ENCODE measurements at places on chromosomes 5 and 9.

DNA sequence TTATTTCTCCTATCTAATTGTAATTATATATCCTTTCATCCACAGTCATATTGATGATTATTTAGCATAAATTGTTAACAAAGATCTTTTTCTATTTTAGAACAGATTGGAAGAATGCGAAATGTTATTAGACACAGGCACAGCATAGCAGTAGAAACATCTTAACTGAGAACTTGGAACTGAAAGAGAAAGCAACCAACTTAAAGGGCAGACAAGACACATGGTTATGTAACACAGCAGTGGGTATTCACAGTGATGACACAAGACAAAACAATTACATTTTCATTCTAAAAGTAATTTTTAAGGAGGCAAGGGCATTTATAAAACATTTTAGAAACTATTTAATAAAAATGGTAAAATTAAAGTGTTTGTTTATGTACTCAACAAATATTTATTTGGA, 57.7 kb upstream of the MEF2C start:
- no peak for DNase-seq

GRCh38 chr5:132269635-132270334, 12.3 kb downstream of the PDLIM4 start:
- no peak for DNase-seq

DNA sequence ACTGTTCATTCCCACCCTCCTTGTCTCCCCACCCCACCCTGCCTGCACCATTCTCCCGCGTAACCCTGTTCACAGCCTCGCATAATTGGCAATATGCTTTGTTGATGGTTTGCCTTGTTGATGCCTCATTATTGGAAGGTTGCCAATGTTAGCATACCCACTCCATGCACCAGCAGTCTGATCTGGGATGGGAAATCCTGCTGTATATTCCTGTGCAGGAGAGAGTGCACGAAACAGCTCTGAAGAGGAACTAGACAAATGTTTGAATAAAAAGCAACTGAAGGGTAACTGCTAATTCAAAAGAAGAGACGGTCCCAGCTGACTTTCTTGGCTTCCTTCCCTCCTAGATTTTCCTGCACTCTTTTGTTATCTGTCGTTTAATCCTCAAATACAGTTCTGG, 271.7 kb upstream of the TLE4 start:
- DNase-seq: no peak

GRCh38 chr5:162824360-162824759, 613.0 kb upstream of the CCNG1 start:
- DNase-seq: no peak

- DNase-seq: no peak
These were observed 56.3 kb downstream of the SLF1 start for GRCh38 chr5:94674490-94675382.

- DNase-seq: no peak
These were observed 35.4 kb downstream of the SREK1 start for GRCh38 chr5:66179297-66180051.

DNA sequence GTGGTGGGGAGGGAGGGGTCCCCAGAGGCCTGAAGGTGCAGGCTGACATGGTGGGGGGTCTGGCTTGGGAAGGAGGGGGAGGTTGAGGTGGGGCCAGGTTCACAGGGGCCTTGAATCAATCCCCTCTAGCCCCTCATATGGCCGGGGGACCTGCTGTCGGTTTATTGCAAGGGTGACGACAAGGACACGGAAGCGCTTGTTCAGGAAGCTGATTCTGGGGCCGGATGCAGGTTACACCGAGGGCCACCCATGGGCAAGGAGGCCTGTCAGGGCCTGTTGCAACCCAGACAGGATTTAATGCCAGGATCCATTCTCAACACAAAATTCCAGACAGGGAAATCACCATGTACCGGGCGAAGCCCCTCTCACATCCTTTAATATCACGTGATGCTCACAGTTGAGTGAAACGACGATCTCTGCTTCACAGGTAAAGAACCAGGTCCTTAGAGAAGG, 41.6 kb upstream of the SYNPO start:
- no peak for DNase-seq

DNA sequence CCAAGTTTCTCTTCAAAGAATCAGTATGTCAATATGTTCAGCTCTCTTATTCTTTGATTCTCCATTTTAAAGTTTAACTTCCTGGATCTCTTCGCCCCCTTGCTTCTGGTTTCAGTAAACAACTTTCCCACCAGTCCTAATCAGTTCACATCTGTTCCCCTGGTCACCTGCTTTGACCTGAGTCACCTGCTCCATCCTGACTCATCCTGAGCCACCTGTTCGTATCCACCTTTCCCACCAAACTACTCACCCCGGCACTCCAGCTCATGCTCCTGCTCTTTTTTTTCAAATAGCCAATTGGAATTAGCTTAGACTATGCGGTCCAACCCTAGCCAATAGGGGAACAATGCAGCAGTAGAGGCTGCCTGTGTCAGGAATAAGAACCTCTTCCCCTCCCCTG, 23.6 kb upstream of the CSF1R start:
- no peak for DNase-seq

DNA sequence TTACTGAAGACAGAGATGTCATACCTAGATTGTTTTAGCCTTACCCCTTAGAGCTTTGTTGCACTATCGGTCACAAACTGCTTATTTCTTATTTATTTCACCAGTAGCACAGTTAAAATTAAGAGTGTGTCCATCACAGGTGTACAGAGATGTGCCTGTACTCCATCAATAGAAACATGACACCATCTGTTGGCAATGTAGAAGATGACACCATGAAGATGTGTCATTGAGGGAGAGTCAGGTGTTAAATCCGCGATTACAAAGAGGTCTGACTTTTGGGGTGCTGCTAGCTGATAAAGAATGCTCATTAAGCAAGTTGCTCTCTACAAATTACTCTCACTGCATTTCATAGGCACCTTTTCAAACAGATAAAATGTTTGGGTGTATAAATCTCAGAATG, 164.4 kb downstream of the SMARCA2 start:
- no peak for DNase-seq

- DNase-seq: no peak
These were observed 5.0 kb downstream of the CHSY3 start for GRCh38 chr5:129909225-129909624.

- DNase-seq: peak; percentile 32
These were observed 900.0 kb upstream of the CDH10 start for GRCh38 chr5:25544652-25545249.

DNA sequence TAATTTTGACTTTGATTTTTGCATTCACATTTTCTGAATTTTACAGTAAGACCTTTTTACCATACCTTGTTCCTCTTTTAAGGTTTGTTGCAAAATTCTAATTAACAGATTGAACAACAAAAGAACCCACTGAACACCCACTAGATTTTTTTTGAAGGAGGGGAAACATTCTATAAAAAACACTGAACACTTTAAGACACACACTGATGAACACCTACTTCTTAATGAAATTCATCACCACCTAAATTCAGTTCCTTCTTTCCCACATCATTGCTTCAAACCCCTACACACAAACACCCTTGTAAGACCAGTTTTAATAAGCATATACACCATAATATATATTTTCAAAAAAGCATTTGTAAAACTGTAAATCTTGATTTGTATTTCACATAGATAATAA, 559.0 kb upstream of the MEF2C start:
- DNase-seq: no peak

DNA sequence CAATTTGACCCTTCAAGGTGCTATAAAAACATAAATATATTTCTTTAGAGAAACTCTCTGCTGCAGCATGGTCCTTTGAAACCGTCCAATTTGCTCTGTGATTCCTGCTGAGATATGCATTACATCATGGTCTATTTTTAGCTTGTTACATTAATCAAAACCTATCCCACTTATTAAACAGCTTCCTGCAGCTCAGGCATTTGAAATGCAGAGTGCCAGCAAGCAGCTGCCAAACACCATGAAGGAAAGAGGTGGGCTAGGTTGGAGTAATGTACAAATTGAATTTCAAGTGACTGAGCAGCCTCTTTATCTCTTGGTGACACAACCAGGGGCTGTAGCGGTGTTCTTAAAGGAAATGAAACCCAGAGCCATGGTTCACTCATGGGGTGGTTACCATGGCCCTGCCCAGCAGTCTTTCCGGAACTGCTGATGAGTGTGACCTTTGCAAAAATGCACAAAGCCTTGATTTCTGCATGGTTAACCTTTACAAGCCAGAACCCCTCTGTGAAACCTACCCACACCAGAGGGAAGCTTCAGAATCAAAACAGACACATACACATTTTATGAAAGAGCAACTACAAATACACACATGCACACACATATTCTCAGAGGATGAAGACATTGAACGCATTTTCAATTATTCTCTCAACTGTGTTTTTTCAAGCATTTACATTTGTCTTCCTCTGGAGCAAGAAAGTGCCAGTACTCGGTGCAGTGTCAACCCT, 155.8 kb upstream of the ZNF608 start:
- no peak for DNase-seq

DNA sequence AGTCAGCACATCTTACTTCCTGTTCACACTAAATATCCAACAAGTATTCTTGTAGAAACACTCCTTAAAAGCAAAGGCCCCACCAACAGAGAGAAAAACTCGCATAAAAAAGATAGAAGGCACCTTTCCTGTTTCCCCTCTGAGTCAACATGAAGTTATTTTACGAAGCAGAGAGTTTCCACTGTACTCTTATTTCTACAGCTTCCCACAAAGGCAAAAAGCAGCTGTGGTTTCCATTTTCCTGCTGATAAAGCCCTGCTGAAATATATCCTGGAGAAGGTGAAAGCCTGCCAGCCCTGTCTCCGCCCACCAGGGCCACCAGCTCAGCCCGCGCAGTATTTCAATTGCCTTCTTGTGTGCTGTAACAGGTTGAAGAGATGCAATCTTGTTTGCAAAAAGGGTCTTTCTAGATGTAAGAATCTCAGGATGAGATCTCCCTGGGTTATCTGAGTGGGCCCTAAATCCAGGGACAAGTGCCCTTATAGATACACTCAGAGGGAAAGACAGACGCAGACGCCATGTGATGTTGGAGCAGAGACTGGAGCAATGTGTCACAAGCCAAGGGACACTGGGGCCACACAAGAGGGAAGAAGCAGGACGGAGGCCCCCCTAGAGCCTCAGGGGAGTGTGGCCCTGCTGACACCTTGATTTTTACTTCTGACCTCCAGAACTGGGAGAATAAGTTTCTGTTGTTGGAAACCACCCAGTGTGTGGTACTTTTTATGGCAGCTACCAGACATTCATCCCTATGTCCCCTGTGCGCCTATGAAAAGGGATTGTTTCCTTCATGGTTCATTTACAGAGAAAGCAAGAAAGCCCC, 19.9 kb downstream of the SEMA4D start:
- no peak for DNase-seq

- no peak for DNase-seq
These were observed 81.8 kb downstream of the PRDM6 start for GRCh38 chr5:123170816-123171215.

DNA sequence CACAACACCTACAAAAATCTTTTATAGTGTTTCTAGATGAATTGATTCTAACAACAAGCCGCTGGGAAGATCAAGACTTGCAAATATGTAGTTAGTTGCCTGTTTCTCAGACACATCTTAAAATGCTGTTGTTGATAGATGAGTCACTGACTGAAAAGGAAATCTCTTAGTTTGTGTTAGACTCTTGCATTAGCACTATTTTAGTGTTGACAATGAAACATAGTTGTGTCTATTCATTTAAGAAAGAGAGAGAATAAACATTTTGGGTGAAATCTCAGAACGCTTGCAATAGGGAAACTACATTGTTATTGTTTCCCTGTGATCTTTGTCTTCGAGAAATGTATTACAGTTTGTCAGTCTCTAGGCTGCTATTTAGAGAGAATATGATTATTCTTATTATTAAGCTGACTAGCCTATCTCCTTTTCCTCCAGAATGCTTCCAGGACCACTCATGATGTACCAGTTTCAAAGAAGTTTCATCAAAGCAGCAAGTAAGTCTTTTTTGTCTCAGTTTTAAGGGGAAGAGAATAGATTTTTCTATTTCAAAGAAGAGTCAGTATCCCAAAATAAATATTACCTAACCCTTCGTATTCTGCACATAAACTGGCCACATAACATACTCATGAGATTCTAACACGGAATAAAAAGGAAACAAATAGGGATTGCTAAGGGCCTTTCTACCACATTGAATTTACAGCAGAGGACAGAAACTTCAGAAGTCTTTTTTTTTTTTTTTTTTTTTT, 285.6 kb downstream of the ARHGAP26 start:
- no peak for DNase-seq

GRCh38 chr5:18702821-18703220, 1068.6 kb downstream of the TAF11L14 start:
- DNase-seq: no peak
